ENCODE measurements at places on chromosomes 3 and 15.

DNA sequence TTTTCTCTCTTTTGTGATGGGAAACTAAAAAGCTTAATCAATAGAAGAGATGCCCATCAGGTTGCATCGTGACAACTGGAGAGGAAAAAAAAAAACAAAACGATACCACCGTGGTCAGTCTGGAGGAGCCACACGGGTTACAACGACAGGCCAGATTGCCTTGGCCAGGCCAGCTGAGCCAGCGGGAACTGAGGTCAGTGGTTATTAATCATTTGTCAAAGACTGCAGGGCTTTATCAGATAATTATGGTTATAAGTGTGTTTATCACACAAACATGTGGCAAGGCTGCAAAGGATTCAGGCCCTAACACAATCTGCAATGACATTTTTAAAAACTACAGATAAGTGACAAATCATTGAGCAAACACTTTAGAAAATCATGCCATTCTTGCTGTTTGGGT is 135.0 kb upstream of the FAM3D start:
- no peak for DNase-seq

DNA sequence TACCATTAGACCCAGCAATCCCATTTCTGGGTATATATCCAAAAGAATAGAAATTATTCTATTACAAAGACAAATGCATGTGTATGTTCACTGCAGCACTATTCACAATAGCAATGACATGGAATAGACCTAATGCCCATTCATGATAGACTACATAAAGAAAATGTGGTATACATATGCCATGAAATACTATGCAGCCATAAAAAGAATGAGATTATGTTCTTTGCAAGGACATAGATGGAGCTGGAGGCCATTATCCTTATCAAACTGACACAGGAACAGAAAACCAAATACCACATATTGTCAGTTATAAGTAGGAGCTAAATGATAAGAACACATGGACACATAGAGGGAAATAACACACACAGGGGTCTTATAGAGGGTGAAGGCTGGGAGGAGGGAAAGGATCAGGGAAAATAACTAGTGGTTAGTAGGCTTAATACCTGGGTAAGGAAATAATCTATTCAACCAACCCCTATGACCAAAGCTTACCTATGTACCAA is 366.8 kb downstream of the EDEM1 start:
- DNase-seq = no peak

DNA sequence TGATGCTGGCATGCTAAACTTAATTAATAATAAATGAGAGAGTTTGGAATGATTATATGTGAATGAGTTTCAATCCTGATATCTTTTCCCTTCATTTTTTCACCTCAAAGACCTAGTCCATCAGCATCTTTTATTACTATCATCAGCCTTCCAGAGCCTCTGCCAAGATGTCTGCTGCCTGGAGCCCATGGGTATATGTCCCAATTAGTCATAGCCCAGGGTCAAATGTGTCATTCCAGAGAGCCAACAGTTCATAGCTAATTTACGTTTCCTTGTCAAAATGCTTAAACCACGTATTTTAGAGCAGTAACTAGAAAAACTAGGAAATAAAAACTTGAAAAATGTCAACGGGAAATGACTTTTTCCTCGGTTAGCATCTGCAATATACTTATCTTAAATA is 457.9 kb downstream of the SI start:
- DNase-seq = no peak

DNA sequence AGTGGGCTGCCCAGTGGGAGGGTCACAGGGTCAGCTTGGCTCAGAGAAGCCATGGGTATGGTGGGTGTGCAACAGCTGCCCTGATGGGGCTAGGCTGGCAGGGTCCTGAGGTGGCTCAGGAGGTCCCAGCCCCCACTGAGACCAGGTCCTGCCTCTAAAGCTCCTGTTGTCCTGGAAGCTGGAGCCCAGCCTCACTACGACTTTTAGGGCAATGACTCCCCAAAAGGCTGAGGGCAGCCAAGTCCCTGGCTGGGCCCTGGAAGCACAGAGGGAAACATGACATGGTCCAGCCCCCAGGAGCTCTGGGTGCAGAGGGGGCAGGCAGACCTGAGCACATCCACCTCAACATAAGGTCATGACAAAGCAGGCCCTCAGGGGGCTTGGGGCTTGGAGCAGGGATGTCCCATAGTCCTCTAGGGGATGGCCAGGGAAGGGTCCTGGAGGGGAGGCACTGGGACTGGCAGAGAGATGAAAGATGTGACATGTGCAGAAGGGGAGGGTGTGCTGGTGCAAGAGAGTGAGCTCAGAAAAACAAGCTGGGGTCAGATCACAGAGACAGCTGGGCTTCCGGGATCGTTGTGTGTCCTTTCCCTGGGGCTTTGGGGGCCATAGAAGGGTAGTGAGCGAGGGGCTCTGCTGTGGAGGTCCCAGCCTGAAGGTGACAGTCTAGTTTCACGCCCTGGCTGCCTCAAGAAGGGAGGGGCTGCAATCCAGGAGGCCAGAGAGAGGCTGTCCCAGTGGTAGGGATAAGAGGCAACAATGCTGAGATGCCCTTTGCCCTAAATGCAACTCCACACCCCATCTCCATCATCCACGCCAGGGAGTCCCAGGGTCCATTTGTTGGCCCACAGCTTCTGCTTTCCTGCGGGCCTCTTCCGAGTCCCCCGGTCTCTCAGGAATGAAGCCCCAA is 639 bp upstream of the ITIH3 start:
- no peak for DNase-seq

DNA sequence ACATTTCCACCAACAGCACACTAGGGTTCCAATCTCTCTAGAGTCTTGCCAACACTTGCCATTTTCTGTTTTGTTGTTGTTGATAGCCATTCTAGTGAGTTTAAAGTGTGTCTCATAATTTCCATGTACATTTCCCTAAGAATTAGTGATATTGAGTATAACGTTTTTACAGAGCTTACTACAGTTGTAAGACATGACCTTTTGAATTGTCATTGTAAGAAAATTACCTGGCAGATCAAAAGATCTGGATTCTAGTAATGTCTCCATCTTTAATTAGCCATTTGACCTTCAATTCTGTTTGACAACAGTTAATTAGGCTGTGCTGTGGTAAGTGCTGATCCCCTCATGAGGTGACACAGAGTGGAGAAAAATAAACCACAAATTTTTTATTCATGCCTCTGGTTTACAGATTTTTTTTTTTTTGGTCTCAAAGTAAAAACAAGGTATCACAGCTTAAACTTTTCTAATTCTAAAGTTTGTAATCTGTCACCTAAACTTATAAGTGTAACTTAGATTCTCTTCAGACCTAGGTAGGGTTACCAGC is 20.9 kb downstream of the MCTP2 start:
- no peak for DNase-seq

- no peak for DNase-seq
Measured at GRCh38 chr15:35540885-35541284, 5.1 kb downstream of the DPH6 start.

Measured in iPS DF 19.7 (cell line).